Hepatocyte (in vitro differentiated cells): ENCODE measurements at places on chromosomes 3 and 15. TPM values are rescaled to one million over a fixed set of nuclear protein-coding genes. Genes with fewer than 3 reads are reported as not detected.
A peak's percentile ranks its signal among the peaks of the same experiment; 100 is the strongest.

GRCh38 chr3:149315694-149316093, 17.7 kb downstream of the TM4SF18 start:
- no peak for DNase-seq

- no peak for DNase-seq
Measured at GRCh38 chr3:188060264-188060835, 93.6 kb upstream of the LPP start.

DNA sequence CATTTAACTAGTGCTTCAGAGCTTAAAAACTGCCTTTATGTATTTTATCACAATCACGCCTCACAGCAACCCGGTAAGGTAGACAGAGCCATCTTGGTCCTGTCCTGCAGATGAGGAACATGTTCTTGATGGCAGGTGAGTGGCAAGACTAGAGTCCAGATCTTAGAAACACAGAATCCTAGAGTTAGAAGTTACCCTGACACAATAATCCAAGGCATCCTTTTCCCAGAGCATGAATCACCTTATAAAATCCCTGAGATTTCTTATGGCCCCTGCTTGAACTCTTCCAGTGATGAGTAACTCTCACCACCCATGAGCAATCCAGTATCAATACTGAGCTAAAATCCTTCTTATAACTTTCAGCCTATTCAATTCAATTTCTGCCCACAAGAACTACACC, 16.9 kb downstream of the POPDC2 start:
- DNase-seq: no peak

GRCh38 chr15:49236869-49237268, 66.8 kb downstream of the GALK2 start:
- no peak for DNase-seq

- no peak for DNase-seq
Measured at GRCh38 chr15:27241943-27242342, 271.0 kb downstream of the GABRG3 start.

DNA sequence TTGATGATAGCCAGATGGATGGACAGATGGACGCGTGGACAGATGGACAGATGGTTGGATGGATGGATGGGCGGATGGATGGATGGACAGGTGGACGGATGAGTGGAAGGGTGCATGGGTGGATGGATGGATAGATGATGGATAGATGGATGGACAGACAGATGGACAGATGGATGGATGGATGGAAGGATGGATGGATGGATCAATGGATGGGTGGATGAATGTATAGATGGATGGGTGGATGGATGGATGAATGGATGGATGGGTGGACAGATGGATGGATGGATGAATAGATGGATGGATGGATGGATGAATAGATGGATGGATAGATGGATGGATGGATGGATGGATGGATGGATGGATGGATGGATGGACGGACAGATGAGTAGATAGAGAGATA, 40.9 kb downstream of the GABRB3 start:
- DNase-seq: no peak

GRCh38 chr3:151387842-151388241, 3.3 kb upstream of the P2RY12 start:
- no peak for DNase-seq

- no peak for DNase-seq
Measured at GRCh38 chr3:8380904-8381704, 120.5 kb upstream of the LMCD1 start.

DNA sequence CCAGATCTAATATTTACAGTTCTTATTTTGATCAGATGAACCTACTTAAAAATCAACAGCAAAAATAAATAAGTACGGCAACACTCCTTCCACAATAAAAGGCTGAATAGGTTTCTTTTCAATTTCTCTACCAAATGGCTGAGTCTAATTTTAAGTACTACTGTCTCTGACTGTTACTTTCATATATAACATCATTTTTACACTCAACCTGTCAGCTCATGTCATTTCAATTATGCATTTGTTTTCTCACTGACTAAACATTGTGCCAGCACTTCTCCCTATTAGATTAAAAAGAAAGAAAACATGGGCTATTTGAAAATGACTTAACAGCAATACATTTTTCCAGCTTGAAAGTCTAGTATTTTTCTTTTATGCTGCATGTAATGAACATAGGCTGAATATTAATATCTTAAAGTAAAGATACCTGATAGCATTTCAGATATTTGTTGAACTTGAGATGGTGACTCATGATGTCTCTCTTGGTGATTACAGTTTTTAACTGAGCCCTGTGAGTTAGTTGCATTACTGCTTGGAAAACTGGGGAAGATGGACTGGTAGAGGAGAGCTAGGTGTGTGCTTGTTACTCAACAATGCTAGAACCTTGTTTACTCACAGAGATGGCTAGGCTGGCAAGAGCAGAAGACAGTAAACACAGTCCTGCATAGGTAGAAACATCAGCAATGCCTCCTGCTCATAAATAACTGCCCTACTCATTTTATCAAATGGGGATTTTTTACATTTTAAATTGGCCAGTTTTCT, 73.9 kb downstream of the PEX5L start:
- DNase-seq: no peak

GRCh38 chr3:44019736-44020135, 221.9 kb upstream of the TOPAZ1 start:
- no peak for DNase-seq

GRCh38 chr3:32018757-32019564, 37.4 kb downstream of the ZNF860 start:
- DNase-seq: peak; percentile 54

GRCh38 chr15:41603941-41604911, 45.2 kb downstream of the TYRO3 start:
- peak; percentile 81 for DNase-seq

The AADACL2 gene
- polyA plus RNA-seq: not detected in 2 replicates

The ARHGEF26 gene
- 13.6 and 18.6 TPM in 2 replicates for polyA plus RNA-seq

The FGF12 gene
- 1.6 and 2.1 TPM in 2 replicates for polyA plus RNA-seq

The PRKCD gene
- polyA plus RNA-seq: 18.6 and 23.6 TPM in 2 replicates

The NXPE3 gene
- polyA plus RNA-seq: 5.8 and 5.9 TPM in 2 replicates

The PLCD1 gene
- 21.7 and 24.8 TPM in 2 replicates for polyA plus RNA-seq

The IL5RA gene
- polyA plus RNA-seq: not detected in 2 replicates

The LTF gene
- 0.27 TPM in 1 of 2 replicates, not detected in the other for polyA plus RNA-seq

The EPHB1 gene
- 4.5 and 5.6 TPM in 2 replicates for polyA plus RNA-seq

The IL20RB gene
- polyA plus RNA-seq: 0.59 TPM in 1 of 2 replicates, not detected in the other
